ENCODE measurements at places on chromosomes 13 and 19.
A peak's percentile ranks its signal among the peaks of the same experiment; 100 is the strongest.

DNA sequence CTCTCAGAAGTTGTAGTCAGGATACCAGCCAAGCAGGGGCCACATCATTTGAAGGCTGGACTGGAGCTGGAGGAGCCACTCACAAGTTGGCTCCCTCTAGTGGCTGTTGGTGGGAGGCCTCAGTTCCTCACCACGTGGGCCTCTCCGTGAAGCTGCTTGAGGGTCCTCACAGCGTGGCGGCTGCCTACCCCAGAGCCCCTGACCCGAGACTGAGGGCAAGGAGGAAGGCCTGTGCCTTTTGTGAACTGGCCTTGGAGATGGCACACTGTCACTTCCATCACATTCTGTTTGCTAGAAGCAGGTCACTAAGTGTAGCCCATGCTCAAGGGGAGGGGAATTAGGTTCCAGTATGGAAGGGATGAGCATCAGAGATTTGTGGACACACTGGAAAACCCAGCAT lies 14.6 kb downstream of the GNA11 start:
- peak; percentile 66 for DNase-seq

DNA sequence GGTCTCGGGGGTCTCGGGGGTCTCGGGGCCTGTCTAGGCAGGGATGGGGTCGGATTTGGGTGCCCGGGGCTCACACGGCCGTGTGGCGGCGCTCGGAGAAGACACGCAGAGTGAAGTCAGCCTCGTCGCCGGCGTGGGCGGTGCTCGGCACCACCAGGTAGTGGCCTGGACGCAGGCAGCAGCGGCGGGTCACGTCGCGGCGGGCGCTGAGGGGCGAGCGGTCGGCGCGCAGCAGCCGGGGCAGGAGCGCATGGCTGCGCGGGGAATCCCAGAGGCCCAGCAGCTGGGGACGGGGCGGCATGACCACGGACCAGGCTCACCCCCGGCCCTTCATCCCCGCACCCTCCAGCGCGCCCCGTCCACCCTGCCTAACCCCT lies 8.2 kb downstream of the CAPN12 start:
- DNase-seq = peak; percentile 58

GRCh38 chr19:49017666-49018351 lies 918 bp upstream of the LHB start:
- DNase-seq = peak; percentile 71

DNA sequence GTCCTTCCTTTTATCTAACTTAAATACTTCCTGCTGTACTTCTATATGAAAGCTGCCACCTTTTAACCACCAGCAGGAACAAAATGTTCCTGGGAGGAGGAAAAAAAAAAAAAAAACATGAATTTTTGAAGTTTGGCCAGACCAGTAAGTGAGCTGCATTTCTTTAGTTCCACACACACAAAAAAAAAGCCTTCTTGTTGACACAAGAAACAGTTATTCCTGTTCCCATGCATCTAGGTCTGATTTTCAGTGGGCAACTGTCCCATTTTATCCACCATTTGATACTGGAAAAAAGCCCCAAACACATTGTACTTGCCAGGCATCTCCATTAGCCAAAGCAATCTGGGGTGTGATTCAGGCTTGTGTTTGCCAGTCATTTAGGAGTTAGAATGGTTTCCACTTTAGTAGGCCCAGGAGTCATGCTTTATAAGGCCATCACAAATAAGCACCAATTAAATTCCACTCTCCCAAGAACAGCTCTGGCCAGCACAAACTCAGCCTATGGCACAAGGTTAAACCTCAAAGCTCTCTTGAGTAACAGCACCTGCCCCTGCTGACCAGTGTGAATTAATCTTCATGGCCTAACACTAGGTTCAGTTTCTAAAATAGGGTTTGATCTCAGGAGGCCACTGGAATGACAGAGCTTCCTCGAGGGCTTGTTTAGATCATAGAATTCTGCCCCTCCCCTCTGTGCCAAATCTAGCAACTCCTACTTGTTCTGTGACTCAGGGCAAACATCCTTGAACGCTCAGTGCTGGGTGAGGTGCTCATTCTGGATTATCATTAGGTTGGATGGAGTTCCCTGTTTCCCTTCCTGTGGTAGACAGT lies 67.1 kb downstream of the NUFIP1 start:
- DNase-seq = no peak

- no peak for DNase-seq
Measured at GRCh38 chr19:17404621-17405249, 695 bp downstream of the BST2 start.

- DNase-seq = no peak
Measured at GRCh38 chr19:29810504-29810871, 1.3 kb upstream of the CCNE1 start.

DNA sequence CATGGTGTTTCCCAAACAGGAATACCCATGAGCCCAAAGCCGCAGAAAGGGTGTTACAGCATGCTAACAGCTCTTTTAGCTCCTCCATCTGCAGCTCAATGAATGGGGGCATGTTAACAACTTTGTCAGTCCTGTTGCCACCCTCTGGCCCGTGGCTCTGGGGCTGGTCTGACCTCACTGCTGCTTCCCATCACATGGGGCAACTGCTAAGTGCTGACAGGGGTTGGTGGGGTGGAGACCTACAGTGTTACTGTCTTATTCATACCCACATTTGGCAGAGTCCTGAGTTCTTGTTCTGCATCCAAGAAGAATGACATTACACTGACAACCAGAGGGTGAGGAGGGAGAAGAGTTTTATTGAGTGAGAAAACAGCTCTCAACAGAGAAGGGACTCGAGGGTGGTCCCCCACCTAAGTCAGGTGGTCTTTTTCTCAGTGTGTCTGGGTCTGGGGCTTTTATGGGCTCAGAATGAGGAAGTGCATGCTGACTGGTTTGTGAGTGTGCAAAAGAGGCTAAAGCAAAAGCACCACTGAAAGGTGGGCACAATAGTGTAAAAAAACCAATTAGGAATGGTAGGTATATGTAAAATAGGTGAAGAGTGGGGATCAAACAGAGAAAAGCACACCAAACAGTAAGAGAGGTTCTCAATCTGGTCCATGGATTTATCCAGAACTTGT lies 1952.0 kb upstream of the PCDH20 start:
- no peak for DNase-seq

DNA sequence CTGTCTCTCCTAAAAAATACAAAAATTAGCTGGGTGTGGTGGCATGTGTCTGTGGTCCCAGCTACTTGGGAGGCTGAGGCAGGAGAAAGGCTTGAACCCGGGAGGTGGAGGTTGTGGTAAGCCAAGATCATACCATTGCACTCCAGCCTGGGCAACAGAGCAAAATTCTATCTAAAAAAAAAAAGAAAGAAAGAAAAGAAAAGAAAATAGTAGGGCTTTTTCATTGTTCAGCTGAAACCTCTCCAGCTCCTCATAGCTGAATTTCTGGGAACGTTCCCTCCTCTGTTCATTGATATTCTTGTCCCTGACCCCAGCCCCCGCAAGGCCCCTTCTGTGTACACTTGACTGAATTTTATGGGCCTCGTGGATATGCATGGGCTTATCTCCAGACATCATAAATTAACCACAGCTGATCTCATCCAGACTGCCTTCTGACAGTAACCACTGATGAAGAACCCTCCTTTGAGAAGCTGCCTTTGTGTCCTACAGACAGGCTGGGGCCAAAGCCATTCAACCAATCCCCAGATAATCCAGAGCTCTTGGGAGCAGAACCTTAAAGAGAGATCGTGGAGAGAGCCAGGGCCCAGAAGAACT lies at the start of gene ELSPBP1:
TSS of gene ELSPBP1 (plus strand) at position 424 of the 594 bp plus-strand sequence. CDS start 14,036 bp downstream, outside the sequence.
- DNase-seq = no peak

GRCh38 chr19:39408392-39409207 lies 2.0 kb downstream of the ZFP36 start:
- DNase-seq = peak; percentile 63

- DNase-seq = no peak
Measured at GRCh38 chr13:35953537-35954206, 177.5 kb downstream of the DCLK1 start.

GRCh38 chr13:106440866-106441265 lies 94.6 kb downstream of the EFNB2 start:
- no peak for DNase-seq

DNA sequence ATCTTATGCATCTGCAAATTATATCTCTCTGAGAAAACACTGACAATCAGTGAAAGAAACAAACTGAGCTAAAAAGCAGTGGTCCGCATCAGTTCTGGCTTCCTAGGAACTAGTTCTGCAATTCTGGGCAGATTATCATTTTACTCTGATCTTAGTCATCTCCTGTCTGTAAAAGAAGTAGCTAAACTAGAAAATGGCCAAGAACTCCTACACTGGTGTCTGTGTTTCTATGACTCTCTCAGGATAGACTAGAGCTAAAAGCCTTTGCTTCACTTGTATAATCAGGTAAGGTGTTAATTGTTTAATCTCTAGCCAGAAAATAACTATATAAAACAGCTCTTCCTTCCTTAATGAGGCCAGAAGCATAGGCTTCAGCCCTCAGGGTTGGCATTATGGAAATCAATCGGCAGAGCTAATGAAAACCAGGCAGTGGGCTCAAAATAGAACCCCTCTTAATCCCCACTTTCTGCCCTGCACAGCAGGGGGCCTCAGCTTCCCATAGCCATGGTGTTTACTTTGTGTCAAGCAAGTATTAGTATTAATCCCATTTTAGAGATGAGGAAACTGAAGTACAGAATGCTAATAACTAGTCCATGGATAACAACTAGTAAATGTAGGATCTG lies 459.2 kb downstream of the FGF14 start:
- no peak for DNase-seq

- no peak for DNase-seq
Measured at GRCh38 chr13:52399046-52399445, 6.9 kb downstream of the THSD1 start.

- no peak for DNase-seq
Measured at GRCh38 chr13:59545007-59545406, 618.7 kb downstream of the DIAPH3 start.

DNA sequence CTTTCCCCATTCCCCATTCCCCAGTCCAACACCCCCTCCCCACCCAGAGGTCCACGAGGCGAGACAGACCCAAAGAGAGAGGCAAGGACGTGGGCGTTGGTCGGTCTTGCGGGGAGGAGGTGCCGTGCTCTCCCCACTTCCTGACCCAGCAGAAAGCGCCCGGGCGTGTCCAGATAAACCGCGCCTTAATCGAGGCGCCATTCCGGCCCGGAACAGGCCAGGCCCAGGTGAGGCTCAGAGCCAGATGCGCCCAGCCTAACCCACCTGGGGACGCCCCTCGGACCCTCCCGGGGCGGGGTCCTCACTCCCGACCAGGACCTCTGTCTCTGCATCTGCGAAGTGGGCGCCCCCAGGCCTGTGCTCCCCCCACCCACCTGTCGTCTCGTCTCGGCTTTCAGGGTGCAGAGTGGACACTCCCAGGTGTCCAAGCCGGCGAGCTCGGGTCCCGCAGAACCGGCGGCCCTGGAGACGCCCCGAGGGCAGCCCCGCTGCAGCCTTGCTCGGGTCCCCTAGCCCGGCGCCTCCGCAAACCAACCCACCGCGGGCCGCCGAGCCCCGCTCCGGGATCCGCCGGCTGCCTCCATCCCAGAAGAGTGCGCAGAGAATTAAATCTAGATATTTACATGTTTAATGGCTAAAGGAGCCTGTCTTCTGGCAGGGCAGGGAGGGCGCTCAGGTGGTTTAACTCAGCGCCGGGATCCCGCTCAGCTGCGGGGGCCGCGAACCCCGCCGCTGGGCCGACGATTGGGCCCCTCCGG lies 5.0 kb upstream of the ONECUT3 start:
- DNase-seq = no peak

DNA sequence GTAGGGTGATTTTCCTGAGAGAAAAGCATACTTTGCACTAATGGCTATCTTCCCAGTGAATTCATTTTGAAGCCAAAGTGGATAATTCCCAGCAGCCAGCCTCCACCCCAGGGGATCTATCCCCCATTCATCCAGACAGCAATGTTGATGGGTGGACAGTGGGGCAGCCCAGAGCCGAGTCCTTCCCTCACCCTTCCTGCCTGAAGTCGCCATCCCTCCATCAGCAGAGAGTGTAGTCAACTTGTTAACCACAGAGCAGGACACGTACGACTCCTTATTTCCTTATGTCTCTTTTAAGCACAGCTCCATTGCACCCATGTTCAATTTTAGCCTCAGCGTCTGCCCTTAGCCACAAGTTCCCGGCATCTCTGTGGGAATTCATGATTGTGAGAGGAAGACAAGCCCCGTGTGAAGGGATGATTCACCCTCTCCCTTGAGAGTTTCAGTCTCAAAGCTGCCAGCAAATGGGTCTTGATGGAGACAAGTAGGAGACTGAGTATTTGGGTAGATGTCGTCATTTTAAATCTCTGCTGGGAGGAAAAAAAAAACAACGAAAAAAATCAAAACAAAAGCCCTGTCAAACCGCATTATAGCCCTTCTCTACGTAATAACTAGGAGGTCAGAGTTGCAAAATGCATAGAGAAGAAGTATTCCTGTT lies 58.3 kb upstream of the MEDAG start:
- no peak for DNase-seq

- DNase-seq = no peak
Measured at GRCh38 chr13:40064154-40065097, 409.0 kb downstream of the COG6 start.

- DNase-seq = no peak
Measured at GRCh38 chr19:30434797-30435594, 62.8 kb downstream of the ZNF536 start.

DNA sequence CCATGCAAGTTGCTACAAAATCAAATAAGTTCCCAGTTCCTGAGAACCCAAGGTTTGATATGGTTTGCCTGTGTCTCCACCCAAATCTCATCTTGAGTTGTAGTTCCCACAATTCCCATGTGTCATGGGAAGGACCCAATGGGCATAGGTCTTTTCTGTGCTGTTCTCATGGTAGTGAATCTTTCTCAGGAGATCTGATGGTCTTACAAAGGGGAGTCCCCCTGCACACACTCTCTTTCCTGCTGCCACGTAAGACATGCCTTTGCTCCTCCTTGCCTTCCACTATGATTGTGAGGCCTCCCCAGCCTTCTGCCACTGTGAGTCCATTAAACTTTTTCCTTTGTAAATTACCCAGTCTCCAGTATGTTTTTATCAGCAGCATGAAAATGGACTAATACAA lies 28.5 kb upstream of the TSHZ3 start:
- DNase-seq = no peak

DNA sequence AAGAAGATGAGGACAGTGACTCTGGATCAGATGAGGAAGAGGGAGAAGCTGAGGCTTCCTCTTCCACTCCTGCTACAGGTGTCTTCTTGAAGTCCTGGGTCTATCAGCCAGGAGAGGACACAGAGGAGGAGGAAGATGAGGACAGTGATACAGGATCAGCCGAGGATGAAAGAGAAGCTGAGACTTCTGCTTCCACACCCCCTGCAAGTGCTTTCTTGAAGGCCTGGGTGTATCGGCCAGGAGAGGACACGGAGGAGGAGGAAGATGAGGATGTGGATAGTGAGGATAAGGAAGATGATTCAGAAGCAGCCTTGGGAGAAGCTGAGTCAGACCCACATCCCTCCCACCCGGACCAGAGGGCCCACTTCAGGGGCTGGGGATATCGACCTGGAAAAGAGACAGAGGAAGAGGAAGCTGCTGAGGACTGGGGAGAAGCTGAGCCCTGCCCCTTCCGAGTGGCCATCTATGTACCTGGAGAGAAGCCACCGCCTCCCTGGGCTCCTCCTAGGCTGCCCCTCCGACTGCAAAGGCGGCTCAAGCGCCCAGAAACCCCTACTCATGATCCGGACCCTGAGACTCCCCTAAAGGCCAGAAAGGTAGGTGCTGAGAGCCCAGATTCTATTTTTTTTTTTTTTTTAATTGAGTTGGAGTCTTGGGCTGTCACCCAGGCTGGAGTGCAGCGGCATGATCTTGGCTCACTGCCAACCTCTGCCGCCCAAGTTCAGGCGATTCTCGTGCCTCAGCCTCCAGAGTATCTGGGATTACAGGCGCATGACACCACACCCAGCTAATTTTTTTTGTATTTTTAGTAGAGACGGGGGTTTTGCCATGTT lies 2.3 kb downstream of the PPP1R15A start:
- DNase-seq = peak; percentile 59

All from CD4-positive, alpha-beta T cell treated with Interferon gamma for 1 hour (primary cell).